GM19239 (cell line): ENCODE measurements at places on chromosomes 2 and 18.

DNA sequence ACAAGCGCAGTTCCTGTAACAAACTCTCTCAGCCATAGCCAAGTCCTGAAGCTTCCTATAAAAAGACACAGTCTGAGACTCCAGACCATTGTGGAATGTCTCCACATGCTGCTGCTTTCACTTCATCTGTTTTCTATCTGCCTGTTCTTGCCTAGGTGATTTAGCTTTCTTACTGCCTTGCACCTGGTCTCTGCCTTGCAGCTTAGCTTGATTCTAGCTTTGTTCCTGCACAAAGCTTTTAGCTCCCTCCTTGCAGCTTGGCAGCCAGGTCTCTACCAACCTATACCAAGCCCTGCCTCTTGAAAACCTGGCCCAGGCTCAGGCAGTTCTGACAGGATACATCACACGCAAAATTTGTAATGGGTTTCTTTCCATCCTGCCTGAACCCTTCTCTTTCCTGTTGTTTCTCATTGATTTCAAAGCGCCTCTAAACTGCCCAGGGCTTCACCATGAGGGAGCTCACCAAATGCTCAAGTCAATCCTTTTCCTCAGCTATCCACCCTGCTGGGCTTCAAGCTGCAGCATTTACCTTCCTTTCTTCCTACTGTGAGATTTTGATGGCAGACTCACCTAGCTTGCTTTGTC is 941.3 kb upstream of the NXPH2 start:
- DNase-seq, result no peak

DNA sequence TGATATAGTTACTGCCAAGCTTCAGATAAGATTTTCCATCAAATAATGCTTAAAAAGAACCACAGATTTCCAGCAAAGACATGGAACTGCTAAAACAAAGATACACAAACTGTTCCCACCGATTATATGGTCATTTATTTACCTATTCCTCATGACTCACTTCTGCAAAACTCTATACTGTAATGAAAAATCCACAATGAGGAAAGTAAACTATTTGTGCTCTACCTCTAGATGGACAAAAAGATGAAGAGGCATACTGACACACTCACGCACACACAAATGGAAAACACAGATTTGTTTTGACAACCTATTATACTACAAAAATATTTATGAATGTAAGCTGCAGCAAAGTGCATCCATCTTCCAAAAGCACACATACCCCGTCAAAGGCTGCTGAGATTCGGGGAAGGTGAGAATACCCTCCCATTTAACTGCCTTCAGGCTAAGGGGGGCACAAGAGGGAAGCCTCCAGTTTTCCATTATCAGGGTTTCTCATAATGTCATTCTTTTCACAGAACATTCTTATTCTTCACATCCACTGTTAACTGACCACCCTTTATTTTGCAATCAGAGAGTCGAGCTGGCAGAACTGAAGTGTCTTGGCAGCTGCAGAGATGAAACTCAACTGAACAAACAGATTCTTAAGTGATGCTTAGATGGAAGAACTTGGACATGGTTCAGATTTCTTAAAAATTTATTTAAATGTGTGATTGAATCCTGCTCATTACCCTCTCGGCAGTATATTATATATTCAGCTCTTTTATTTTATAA is 115.9 kb upstream of the TANK start:
- no peak for DNase-seq

DNA sequence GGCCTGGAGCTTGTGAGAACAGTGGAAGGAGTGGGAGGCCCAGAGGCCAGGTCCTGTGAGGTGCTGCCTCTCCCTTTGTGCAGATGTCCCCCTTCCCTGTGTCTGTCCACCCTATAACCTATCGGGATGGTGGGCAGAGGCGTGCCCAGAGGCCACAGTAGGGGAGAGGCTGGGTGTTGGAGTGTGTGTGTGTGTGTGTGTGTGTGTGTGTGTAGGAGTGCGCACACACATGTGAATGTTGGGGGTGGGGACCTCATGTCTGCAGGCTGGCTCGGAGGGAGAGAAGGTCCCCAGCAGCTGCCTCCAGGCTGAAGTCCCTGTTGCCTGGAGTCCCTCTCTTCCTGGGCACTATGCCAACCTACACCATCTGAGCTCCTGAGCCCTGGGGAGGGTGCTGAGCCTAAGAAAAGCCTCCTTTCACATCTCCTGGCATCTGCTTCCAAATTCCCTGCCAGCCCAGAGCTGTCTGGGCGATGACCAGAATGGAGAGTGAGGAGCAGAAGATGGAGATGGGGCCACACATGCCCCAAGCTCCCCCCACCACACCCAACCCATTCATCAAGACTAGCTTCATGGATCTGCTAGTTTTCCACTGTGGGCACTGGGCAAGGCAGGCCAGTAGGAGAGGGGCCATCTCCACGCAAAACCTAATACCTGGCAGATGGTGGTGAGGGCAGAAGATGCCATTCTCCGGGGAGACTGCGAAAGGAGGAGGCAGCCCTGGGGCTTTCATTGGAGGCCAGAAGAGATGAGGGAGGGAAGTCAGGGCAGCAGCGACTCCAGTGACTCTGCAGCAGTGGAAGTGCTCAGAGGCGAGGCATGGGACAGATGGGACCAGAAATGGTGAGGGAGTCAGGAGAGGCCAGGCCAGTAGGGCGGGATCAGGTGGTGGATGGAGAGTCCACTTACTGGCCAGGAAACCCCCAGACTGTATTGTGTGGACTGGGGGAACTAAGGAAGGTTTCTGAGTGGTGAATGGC is 20.3 kb downstream of the KCNK3 start:
- no peak for DNase-seq

DNA sequence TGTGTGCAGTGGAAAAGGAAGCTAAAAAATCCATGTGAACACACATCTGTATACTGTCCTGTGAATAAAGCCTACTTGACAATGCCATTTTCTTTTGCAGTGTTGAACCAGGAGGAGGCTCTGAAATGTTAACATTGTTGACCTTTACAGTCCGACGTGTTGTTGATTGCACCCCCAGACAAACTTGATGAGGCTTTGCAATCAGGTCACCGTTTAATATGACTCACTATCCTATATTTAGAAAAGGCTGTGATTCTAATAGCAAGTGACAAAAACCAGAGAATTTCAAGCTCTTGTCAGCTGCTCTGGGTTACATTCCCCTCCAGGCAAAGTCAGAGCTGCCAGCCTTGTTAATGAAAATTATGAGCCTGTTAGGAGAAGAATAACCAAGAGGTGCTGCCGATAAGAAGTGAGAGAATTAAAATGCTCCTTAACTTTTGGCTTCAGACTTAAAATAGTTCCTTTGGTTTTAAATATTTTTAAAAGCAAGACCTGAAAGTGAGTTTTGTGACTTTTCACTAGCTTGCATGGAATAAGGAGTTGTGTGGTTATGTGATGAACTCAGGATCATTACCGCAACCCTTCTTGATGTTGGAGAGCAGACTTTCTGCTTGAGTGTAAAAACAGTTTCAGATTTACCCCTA is 162.1 kb downstream of the QPCT start:
- DNase-seq, result no peak

- peak; percentile 34 for DNase-seq
Measured at GRCh38 chr2:231181860-231182512, 16.4 kb upstream of the ARMC9 start.

DNA sequence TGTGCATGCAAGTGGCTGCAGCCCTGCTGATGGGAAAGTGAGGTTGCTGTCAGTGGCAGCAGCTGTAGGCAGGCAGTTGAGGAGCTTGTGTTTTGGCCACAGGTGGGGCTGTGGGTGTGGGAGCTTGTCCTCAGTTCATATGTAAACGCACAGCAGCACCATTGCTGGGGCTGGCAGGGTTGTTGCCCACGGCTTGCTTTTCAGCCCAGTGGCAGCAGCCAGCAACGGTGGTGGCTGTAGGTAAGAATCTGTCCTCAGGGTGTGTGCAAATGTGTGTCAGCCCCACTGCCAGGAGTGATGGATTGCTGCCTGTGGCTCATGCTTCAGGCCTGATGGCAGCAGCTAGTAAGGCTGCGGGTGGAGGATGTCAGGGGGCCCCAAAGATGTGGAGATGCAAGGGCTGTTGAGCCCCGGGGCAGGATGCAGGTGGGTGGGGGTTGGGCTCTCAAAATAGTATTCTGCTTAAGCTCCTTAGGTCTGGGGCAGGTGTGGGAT is 141.3 kb upstream of the THUMPD2 start:
- no peak for DNase-seq

- DNase-seq, result no peak
Measured at GRCh38 chr2:168568476-168569267, 112.6 kb downstream of the CERS6 start.

DNA sequence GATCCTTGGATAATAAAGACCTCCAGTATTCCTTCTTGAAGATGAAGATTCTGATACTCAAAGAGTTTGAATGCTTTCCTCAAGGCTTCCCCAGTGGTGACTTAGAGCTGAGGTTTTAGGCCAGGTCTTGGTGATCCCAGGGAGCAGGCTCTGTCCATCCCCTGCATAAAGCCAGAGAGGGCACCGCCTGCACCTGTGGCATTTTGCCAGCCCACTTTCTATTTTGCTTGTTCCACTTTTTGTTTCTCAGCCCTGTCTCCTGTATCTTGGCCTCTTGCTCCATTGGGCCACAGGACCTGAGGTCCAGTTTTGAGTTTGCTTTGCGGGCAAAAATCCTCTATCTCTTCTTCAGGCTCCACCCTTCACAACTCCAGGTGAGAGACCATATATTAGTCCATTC is 6.7 kb upstream of the SCYGR1 start:
- DNase-seq, result no peak

- peak; percentile 97 for DNase-seq
Measured at GRCh38 chr2:23384551-23385343, at the start of gene KLHL29. Gene KLHL29, plus strand, starts transcription at chr2:23385179. Its CDS starts 177,018 bp downstream, at chr2:23562197.

- DNase-seq, result no peak
Measured at GRCh38 chr2:145655165-145655765, 1135.3 kb upstream of the ZEB2 start.

DNA sequence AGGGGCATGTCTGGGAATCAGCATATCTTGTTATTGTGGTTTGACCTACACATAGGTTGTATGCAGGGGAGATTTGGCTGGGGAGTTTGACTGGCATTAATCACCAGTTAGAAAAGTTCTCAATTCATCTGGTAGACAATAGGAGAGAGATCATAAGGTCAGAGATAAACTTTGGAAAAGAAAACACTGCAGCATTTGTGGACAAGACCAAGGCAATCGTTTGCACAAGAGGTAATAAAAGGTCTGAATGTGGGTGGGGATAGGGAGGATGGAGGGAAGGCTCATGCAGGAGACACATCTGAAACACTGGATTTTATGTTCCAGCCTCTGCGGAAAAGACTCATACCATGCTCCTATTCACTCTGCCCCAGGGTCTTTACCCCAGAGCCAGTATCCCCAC is 136.9 kb downstream of the MAIP1 start:
- no peak for DNase-seq

- DNase-seq, result no peak
Measured at GRCh38 chr2:238974501-238975166, 126.7 kb downstream of the TWIST2 start.

DNA sequence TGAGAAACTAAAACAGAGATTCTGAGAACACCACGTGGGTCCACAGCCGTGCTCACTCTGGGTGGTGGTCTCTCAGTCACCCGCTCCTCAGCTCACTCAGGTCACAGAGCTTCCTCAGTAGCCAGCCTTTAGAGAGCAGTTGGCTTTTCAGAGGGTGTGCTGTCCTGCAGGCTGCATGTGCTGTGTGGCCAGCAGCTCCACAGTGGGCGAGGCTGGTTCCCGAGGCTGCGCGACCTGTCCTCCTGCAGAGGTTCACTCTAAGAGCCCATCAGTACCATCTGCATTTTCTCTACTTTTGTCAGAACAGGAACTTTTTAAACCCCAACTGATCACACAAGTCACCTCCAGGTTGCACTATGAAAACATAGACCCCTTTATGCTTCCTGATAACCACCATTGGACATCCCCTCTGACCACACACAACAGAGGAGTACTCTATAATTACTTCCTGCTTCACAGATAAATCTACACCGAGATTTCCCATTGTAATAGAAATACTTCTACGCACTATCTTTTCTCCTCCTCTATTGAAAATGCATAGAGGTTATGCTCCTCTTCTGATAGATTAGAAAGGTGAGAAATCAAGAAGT is 93.1 kb downstream of the GYPC start:
- no peak for DNase-seq
